Epithelial cell of alveolus of lung (primary cell): ENCODE measurements at places on chromosomes 6 and 20. TPM values are rescaled to one million over a fixed set of nuclear protein-coding genes. Genes with fewer than 3 reads are reported as not detected.

The SCUBE3 gene
- 0.16 and 0.26 TPM in 2 replicates for total RNA-seq

The CST1 gene
- 5.9 and 171 TPM in 2 replicates for total RNA-seq

The ANKRD66 gene
- not detected in 2 replicates for total RNA-seq

The PLCB1 gene
- total RNA-seq, result 4.9 and 7.0 TPM in 2 replicates

The ZNF341 gene
- 0.88 and 2.8 TPM in 2 replicates for total RNA-seq

The C6orf52 gene
- 3.9 TPM in 1 of 2 replicates, not detected in the other for total RNA-seq

The PPIL6 gene
- 0.88 and 1.6 TPM in 2 replicates for total RNA-seq

The DDR1 gene
- total RNA-seq, result 24.4 and 36.8 TPM in 2 replicates

The C6orf132 gene
- 1.5 and 3.9 TPM in 2 replicates for total RNA-seq

The SLC22A16 gene
- not detected in 2 replicates for total RNA-seq

The SLC17A9 gene
- 3.0 and 17.1 TPM in 2 replicates for total RNA-seq
